ENCODE measurements at places on chromosomes 16 and 17. TPM values are rescaled to one million over a fixed set of nuclear protein-coding genes. Genes with fewer than 3 reads are reported as not detected.

Gene POLR3K
- total RNA-seq = 30.7 TPM

Gene KCTD13
- 30.8 TPM for total RNA-seq

Gene KRTAP4-5
- total RNA-seq = not detected

Gene MFAP4
- total RNA-seq = 29.1 TPM

Gene KRTAP4-1
- not detected for total RNA-seq

Gene VASN
- total RNA-seq = 10.4 TPM

Gene ARHGAP44
- total RNA-seq = 21.7 TPM

Gene CCL4L2
- total RNA-seq = not detected

Gene NPB
- total RNA-seq = 1.8 TPM

Gene KRTAP4-3
- total RNA-seq = not detected

Gene HBQ1
- 1.0 TPM for total RNA-seq

Gene NPIPA5
- 3.7 TPM for total RNA-seq

Gene TELO2
- total RNA-seq = 85.0 TPM

Gene REXO5
- 4.3 TPM for total RNA-seq

Gene EMP2
- 20.7 TPM for total RNA-seq

Gene MYH8
- total RNA-seq = not detected

Gene EFCAB3
- not detected for total RNA-seq

Gene LRRC37A
- total RNA-seq = 4.9 TPM

Gene PYY
- total RNA-seq = 0.99 TPM

Measured in endodermal cell (in vitro differentiated cells).